Caudate nucleus (tissue), 63 donors: ENCODE measurements at places on chromosomes 1 and 21.

DNA sequence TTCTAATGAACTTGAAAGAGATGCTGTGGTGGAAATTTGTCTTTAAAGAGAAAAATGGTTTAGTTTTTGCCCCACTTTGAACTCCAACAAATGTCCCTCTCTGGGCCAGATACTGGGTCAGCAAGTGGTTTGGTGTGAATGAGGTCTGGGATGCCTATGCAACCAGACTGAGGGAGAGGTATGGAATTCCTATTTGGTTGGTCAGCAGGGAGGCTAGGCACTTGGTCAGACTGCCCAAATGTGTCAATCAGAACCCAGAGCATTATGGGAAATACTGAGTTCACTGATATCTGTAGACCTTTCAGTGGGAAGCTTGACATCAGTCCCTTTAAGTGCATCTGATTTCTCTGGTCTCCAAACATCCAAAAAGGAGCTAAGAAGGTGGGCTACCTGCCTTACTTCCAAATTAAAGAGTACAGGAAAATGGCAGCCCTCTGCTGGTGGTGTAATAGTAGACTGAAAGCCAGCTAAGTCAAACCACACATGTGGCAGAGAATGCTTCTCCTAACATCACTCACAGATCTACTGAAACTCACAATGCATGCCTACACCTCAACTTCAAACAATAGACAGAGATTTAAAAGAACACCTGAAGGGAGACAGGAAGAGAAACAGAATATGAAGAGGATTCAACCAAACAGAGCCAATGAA is 510.1 kb downstream of the PLA2G4A start:
- no peak for DNase-seq

GRCh38 chr1:81617308-81617967 is 183.3 kb upstream of the ADGRL2 start:
- DNase-seq, result no peak

- no peak for DNase-seq
These were observed 94.2 kb upstream of the L1TD1 start for GRCh38 chr1:62100442-62100841.

DNA sequence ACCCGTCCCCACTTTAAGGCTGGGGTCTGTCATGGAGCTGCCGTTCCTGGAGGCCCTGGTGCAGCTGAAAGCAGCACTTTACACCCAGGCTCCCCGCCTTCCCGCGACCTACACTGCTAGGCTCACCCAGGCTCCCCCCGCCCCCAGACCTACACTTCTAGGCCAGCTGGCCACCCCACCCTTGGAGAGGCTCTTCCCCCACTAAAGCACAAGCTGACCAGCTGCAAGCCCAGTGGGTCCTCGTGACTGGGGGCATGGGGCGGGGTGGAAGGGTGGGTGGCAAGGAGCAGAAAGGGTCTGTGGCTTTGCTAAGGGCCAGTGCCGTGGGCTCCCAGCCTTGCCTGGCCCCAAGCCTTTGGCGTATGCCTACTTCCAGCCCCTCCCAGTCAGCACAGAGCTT is 9.7 kb upstream of the ARHGEF16 start:
- DNase-seq, result peak; percentile 49
